Muscle of arm (tissue), 14 donors: ENCODE measurements at places on chromosomes 2 and 18.

GRCh38 chr2:26521913-26522180, 43.9 kb upstream of the OTOF start:
- DNase-seq = no peak

- no peak for DNase-seq
Observed at GRCh38 chr2:239586651-239587310, 186.0 kb upstream of the HDAC4 start.

DNA sequence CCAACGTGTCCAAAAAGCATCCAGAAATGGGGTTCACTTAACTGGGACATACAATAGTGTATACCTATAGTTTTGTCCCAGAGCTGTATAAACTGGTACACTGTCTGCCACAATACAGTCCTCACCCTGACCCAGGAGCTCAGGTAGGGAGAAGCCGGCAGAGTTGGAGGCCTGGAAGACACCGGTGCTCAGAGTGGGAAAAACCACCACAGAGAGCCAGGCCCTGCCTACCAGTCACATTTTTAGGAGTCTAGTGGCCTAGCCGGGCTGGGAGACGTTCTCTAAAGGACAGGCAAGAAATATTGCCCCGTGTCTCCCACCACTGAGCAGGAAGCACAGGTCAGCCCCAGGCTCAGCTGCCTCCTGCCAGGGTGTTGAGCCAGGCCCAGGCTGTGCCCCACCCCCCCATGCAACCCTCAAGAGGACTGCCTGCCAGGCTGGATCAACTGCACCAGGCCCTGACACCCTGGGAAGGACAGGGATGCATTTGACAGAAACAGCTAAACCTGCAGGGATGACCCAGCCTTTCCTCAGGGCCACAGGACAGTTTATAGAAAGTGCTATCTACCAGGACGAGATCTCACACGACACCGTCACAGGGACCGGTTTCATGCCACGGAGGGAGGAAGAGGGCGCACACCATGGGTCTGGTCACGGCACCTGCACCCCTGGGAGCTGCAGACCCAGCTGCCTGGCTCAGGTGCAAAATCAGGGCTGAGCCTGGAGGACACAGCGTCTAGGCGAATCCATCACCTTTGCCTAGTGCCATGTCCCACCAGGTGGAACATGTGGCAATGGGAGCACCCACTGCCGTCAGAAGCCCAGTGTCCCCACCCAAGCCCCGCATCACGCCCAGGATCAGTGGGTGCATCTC, 89.9 kb downstream of the TMEM18 start:
- no peak for DNase-seq

DNA sequence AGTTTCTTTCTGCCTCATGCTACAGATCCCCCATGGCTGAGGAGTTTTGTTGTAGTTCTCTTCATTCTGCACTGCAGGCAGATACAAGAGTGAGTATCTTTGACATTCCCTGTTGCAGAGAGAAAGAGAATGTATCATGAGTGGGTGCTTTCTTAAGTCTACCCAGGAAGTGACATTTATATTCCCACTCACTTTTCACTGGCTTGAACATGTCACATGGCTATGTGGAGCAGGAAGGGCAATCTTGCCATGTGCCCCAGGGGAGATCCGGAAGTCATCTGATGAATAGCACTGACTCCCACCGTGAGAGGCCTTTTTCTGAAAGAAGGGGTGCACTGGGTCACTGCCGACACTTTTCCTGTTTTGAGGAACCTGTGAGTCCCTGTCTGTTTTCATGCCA, 66.4 kb upstream of the BOD1L2 start:
- no peak for DNase-seq

GRCh38 chr18:7273301-7273921, 42.5 kb downstream of the LRRC30 start:
- DNase-seq = no peak

GRCh38 chr2:172328103-172328841, 99.1 kb upstream of the ITGA6 start:
- DNase-seq = no peak

DNA sequence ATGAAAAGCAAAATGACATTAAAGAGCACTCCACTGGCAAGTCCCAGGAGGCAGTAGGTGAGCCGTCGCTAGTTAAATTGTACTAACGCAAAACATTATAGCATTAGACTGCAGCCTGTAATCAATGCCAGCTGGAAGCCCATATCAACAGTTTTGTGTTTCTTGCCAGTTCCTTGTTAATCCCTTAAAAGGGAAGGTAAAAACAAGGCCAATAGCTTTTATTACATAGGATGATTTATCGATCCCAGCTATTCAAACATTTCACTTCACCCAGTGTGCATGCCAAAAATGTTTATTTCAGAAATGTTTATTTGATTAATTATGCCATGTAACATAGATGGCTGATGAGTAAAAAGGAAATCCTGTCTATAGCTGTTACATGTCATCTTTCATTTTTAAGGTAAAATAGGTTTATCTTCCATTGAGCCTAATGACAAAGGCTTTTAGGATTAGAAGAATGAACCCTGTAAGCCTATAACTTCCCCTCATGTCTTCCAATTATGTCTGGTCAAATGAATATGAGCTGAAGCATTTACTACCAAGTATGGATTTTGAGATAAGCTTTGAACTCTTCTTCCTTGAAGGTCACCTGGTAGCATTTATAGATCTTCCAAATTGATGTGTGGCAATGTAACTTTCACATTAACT, 591.2 kb downstream of the RNF144A start:
- no peak for DNase-seq

DNA sequence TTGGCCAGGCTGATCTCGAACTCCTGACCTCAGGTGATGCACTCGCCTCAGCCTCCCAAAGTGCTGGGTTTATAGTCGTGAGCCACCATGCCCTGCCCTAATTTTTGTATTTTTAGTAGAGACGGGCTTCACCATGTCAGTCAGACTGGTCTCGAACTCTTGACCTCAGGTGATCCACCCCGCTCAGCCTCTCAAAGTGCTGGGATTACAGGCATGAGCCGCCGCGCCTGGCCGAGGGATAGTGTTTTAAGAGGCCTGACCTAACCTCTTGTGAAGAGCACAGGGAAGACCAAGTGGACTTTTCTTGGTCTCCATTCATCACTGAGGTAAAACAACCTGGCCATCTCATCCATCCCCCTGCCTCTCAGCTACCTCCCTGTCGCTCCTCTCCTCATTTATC, 29.7 kb downstream of the SIX2 start:
- DNase-seq = no peak

GRCh38 chr2:237482485-237482884, 4.6 kb upstream of the MLPH start:
- no peak for DNase-seq

GRCh38 chr2:229701716-229702115, 12.6 kb downstream of the DNER start:
- no peak for DNase-seq

DNA sequence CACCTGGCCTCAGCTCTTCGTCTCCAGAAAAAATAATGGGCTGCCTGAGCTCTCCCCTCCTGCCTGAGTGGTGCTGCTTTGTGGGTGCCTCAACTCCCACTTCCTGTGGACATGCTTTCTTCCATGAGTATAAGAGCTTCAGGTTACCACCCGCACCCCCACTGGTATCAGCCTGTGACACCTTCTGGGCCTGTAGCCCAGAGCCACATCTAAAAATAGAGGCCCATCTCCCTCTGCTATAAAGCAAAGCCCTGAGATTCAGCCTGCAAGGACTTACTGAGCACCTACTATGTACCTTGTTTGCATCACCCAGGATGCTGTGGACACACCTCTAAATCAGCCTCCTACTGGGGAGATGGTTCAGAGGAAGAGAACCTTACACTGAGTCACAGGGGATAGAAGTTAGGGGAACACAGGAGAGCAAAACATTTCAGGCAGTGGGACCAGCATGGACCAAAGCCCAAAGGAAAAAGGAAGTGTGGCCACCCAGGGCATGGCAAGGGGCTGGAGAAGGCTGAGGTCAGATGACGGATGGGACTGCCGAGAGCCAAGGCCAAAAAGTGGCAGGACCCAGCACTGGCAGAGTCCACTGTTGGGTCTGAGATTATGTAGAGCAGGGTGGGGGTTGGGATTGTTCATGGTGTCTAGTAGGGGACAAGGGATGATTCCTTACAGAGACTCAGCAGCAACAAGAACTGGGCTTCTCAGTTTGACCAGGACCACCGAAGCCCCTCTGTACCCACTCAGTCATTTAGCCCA, 123.7 kb upstream of the PPP1CB start:
- no peak for DNase-seq

- peak; percentile 77 for DNase-seq
Observed at GRCh38 chr2:59301466-59302402, 1060.6 kb upstream of the FANCL start.

DNA sequence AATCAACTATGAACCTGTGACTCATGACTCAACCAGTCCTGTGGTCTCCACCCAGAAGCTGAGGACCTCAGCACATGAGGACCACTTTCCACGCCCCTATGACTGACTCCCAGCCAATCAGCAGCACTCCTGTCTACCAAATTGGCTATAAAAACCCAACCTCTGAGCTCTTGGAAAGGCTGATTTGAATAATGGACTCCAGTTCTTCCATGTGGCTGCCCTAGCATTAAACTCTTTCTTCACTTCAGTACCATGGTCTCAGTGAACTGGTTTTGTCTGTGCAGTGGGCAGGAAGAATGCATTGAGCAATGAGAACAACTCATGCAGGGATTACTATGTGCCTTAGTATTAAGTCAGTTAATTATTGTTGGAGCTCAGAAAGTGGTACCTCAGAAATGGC, 78.3 kb downstream of the CMPK2 start:
- DNase-seq = no peak

- no peak for DNase-seq
Observed at GRCh38 chr2:43074052-43074451, 152.4 kb downstream of the ZFP36L2 start.

DNA sequence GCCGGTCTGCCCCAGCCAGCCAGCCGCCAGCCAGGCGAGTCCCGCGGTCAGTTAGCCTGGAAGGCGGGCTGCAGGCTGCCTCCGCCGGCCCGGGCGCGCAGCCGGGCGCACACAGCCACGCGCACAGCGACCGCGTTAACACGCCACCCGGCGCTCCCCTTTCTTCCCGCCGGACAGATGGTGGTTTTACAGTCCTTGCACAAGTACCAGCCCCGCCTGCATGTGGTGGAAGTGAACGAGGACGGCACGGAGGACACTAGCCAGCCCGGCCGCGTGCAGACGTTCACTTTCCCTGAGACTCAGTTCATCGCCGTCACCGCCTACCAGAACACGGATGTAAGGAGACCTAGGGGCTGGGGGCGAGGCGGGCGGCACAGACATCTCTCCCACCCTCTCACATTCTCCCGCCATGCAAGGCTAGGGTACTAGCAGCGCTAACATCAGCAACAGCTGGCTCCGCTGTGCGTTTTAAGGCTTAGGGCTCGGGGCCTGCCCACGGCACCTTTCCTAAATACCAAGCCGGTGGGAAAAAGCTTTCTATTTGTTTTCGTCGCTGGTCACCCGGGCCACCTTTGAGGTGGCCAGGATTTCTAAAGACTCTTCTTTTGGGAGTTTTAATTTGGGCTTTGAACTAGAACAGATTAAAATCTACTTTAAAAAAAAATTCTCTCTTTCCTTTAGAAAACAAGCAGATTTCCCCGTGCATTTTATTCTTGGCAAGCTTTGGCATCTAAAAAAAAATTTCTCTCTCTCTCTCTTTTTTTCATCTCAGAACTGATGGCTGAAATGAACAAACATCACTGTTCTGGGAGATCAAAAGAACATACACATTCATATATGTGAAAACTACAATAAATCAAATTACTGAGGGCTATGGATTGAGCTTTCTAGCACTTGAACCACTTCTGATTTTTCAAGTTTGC, 2.9 kb downstream of the TBR1 start:
- DNase-seq = no peak

DNA sequence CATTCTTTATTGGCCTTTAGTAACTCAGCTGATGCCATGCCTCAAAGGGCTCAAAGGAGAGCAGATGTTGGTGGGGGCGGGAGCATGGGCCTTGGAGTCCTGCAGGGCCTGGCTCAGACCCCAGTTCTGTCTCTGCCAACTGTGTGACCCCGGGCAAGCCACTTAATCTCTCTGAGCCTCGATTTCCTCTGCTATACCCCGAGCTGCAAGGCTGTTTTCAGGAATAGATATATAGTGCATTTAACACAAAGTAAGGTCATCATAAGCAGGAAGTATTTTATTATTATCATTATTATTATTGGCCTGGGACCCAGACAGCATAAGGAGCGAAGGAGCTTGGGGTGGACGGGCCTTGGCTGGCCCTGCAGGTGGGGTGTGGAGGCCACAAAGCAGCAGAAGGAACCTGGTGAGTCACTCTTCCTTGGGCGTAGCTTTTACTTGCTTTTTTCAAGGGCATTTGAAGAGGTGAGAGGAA, 162.7 kb downstream of the INHBB start:
- no peak for DNase-seq

- peak; percentile 57 for DNase-seq
Observed at GRCh38 chr18:11981543-11982366, 448 bp downstream of the IMPA2 start.

DNA sequence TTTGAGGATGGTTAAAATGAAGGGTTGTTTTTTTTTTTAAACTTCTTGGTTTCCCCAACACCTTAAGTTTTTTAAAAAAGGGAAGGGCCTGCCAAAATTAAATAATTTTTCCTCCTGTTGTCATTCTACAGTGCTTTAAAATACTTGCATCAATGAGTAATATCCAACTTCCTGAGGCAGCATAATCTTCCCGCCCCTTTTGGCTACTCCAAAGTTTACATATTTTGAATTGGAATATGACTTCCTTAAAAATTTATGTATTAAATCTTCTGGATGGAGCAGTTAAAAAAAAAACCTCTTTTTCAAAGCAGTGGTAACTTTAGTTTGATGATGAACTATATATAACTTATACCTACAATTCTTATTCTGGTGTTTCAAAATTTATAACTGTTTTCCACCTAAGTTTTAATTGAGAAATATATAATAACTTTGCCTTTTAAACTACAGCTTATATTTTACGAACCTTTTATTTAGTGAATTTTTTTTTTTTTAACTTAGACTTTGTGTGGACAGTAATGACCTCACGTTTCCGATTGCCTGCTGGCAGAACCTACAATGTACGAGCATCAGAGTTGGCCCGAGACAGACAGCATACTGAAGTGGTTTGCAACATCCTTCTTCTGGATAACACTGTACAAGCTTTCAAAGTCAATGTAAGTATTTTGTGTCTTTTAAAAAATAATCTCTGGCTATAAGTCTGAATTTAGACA, 49.8 kb downstream of the PTPN4 start:
- DNase-seq = peak; percentile 68
